GM19239 (cell line): ENCODE measurements at places on chromosomes 5 and 9.
A peak's percentile ranks its signal among the peaks of the same experiment; 100 is the strongest.

GRCh38 chr9:114486205-114486963 is 18.9 kb downstream of the WHRN start:
- DNase-seq, result no peak

GRCh38 chr5:17951392-17952169 is 317.3 kb downstream of the TAF11L14 start:
- no peak for DNase-seq

DNA sequence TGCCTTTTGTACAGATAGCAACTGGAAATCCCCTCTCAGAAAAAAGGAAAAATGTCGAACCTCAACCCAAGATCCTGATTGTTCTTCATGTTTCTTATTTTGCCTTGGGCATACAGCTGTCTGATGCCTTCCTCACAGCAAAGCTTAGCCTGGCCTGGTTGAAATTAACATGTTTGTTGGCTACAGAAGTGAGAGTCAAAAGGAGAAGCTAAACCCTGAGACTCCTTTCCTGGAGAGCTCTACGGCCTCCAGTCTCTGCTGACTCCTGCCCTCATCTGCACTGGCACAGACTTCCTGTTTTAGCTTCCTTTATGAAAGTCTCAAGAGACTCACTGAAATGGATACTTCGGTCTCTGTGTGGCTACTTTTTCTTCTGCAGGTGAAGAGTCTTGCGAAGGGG is 186.7 kb downstream of the PARP8 start:
- peak; percentile 7 for DNase-seq

- DNase-seq, result no peak
Measured at GRCh38 chr5:93048858-93049257, 532.2 kb downstream of the NR2F1-AS1 start.

- peak; percentile 36 for DNase-seq
Measured at GRCh38 chr5:149317281-149318048, 27.8 kb upstream of the GRPEL2 start.

- no peak for DNase-seq
Measured at GRCh38 chr9:98457726-98458370, 202.4 kb upstream of the TBC1D2 start.

DNA sequence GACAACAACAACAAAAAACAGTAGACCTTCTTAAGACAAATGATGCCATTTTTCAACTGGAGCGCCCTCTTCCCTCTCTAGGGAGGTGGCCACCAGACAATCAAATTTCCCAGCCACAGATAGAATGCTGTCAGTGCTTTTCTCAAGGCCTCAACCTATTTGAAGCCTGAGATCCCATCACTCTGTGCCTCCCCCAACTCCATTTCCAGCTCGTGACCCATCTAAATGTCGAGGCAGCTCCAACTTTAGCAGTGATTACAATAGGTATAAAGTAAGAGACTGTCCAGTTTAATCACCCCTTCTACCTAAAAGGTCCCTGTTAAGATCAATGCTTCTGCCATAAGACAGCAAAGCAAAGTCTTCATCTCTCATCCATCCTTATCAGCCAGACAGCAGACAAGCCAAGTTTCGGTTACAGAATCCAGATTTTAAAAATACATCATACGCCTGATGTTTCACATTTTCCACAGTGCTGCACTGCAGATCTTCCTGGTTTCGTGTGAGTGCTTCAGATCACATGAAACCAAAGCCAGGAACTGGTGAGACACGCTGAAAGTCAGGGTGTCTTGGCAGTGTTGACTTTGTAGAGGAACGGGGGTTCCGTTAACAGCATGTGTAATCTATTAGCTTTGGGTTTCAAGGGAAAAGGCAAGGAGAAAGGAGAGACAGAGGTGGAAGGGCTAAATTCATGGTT is 447.8 kb downstream of the ENC1 start:
- DNase-seq, result no peak

DNA sequence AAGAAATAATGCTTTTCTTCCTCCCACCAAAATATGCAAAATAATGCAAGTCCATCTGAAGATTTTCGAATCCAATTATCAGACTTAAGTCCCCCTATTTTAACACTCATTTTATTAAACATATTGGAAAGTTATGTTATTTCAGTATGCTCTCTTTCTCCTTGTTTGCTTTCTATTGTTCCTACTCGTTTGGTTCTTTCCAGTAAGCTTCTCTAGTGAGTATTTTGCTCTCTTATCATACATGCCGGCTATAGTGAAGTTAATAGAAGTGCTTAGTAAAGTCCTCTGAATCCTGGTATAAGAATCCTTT is 517 bp downstream of the ALDH1A1 start:
- DNase-seq, result no peak

GRCh38 chr5:32089146-32090000 is 84.7 kb downstream of the GOLPH3 start:
- DNase-seq, result no peak

DNA sequence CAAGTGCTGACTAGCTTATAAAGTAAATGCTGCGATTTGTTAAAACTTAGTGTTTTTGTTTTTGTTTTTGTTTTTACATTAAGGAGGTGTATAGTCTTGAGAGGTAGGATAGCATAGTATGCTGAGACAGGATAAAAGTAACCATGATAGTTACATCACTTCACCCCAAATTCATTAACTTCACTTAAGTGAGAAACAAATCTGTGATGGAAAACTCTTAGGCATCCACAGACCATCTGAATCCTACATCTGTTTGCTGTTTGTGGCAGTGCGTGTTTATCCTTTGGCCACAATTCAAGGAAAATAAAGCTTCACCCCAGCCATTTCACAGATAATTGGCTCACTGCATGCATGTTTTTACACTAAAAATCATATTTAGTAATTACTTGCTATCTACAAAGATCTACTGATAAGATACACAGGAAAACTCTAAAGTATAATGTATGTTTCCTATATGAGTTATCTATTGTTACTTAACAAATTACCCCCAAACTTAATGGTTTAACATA is 82.0 kb downstream of the ZNF622 start:
- no peak for DNase-seq

DNA sequence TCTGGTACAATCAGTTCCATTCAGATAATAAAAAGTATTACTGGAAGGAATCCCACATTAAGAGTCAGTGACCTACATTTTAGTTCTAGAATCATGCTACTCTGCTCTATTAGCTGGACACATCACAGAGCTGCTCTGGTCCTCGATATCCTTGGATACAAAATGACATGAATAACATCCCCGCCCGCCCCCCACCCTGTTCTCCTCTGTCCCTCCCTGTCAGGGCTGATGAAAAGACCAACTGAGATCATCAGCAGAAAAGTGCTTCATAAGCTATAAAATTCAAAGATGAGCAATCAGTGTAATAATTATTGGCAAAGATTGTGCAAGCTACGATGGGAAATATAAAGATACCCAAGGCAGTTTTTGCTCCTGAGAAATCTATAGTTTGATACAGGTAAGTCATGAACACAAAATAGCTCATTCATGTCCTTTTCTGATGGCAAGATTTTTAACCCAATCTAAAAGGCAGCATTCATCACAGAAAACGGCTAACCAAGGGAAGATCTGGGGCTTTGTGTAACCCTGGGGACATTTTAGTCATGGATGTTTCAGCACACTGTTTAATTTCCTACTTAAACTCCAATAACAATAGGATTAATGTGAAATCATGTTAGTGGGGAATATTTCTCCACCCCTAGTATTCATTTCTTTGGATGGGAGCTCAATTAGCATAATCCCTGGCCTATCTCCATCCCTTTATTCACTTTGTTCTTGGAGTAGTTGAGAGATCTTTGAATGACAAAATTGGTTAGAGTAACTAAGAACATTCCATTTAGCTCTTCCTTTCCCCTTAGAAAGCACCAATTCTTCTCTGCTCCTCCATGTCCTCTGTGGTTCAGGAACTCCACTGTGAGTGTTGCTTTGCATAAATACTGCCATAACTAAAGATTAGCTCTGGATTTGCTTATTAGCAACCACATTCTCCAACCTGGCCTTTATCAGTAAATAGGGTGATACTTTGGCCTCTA is 459.4 kb upstream of the GRIA1 start:
- no peak for DNase-seq

DNA sequence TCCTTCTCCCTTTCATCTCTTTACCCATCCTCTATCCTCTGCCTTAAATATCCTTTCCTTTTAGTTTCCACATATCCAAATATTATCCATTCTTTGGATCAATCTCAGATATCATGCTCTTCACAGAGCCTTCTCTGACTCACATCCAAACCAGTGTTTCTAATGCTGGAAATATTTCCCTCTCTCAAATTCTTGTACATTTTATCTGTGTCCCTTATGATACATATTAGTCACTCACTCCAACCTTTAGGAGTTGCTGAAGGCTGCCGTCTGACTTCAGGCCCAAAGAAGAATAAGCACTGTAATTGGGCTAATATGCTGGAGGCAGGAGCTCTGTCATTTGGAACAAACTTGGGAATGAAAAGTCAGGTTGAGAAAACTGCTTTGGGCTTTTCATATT is 156.4 kb upstream of the RUSC2 start:
- DNase-seq, result no peak

DNA sequence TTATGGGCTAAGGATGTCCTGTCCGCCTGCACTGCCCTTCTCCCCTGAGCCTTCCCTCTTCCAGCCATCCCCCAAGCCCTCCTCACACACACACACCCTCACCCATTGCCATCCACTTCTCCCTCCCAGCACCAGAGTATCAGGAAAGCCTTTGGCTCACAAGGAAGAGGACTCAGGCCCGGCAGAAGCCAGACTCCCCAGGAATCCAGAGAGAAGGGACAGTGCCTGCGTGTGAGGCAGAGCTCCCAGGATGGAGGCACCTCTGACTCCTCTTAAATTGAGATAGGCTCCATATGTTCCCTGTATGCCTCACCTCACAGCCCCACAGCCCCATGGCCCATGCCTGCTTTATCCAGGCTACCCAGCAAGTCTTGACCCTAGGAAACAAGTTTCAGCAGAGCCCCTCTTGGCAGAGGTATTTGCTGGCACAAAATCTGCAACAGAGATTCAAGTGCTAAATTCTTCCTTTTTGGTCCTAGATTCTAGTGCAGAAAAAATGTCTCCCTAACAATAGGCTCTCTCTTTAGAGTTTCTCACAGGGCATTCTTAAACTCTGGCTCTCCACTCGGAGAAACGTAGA is 761 bp downstream of the IL17B start:
- DNase-seq, result no peak

DNA sequence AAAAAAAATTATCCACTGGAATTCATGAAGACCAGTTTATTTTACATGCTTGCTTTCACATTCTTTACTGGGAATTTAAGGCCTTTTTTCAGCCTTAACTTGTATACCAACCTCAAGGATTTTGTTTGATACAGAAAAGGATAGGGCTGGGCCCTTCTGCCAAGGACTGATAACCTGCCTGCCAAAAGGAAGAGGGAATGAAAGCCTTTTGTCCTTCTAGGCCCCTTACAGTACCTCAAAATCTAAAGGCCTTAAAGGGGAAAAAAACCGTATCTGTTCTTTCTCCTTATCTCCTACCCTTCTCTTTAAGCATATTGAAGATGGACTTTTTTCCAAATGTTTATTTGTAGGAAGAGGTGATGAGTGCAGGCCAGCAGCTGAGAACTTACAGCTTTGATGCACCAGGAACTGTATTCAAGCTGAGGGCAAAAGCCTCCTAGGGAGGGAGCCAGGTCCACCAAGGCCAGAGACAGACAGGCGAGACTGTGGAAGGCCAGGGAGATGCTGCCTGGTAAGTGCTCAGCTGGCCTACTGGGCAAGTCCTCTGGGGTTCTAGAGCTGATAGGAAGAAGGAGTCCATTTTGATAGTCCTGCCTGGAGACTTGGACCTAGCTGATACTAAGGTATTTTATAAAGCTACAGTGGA is 31.8 kb downstream of the FAXDC2 start:
- DNase-seq, result no peak

GRCh38 chr9:37965116-37965515 is 61.2 kb upstream of the SLC25A51 start:
- no peak for DNase-seq

GRCh38 chr9:137198051-137198901 is 2.3 kb downstream of the TPRN start:
- no peak for DNase-seq

- DNase-seq, result no peak
Measured at GRCh38 chr5:318341-318897, 3.1 kb upstream of the AHRR start.

DNA sequence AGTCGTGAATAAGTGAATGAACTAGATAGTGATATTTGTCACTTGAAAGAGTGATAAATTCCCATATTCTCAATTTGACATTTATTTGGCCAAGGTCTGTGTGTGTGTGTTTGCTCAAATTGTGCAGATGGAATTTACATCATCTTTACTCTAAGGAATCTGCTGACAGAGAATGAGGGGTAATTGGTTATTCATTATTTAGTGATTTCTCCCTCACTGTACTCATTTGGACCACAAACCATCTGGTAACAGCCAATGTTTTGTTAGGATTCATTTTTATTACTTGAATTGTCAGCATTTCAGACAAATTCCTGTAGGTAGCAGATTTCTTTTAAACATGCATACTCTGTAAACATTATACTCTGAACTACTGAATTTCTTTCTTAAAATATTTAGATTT is 15.6 kb downstream of the VCAN start:
- DNase-seq, result no peak

DNA sequence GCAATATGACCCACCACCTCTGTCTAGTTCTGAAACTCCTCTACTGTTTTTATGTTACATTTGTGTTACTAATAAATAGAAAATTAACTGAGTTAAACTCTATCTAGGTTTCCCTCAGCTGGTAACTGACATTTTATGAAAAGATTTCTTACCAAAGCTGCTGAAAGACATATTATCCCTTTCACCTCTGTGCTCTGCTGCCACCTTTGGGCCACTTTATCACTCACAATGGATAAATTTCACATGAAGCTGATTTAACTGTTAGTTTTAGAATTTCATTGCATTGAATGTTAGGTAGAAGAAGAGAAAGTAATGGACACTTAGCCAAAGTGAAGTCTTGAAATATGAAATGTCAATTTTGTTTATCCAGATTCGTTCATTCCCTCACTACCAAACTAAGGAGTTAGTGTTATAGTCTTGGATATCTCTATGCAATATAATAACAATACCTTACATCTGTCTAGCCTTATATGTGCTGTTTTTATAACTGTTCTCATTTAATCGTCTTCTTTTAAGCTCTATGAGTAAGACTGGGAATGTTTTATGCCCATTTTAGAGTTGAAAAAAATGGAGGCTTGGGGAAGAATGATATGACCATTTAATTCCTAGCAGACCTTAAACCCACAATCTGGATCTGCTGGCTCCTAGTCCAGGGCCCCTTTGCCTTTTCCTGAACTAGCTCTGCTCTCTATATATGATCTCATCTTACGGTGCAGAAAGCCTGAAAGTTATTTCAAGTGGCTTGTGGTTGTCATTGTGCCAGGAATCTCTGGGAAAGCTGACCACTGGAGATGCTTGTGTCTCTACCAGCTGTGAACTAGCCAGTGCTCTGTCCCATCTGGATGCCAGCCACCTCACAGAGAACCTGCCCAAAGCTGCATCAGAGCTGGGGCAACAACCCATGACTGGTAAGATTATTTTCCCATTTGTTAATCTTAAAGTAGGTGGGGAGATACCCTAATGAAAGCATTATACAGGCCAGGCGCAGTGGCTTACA is 97.1 kb downstream of the GOLPH3 start:
- DNase-seq, result peak; percentile 16

DNA sequence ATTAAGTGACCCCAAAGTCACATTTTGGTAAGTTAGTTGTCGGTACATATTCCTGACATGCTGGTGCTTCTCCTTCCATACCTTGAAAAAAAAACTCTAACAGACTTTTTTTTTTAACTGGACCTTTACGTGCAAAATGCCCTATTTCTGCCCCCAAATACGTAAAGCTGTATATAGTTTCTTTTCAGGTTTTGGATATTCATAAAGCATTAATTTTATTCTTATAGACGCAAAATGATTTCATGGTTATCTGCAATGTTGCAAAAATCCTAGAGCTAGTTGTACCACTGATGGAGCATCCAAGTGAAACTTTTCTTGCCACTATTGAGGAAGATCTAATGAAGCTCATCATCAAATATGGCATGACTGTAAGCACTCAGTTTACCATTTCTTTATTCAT is 167.6 kb downstream of the NIPBL start:
- DNase-seq, result no peak
